Brain pericyte (primary cell): ENCODE measurements at places on chromosomes 3 and 15.

GRCh38 chr3:99868311-99868646, 50.6 kb downstream of the CMSS1 start:
- DNase-seq = no peak

- DNase-seq = no peak
These were observed 94.0 kb downstream of the MDFIC2 start for GRCh38 chr3:70218471-70218870.

DNA sequence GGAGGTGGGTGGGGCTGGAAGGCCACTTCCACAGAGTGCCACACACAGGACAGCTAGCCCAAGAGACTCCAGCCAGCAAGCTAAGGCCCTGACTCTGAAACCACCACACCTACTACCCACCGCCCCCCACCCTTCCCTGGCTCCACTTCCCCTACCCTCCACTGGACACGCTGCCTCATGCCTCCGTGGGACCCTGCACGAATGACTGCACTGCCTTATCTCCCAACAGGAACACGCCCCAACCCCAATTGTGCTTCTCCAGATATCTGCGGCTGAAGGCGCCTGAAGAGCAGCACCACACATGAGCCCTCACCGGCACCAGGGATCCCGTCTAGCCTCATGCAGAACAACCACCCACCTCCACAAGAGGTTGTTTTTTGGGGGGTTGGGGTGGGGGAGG, 2.7 kb downstream of the LINGO1 start:
- no peak for DNase-seq

DNA sequence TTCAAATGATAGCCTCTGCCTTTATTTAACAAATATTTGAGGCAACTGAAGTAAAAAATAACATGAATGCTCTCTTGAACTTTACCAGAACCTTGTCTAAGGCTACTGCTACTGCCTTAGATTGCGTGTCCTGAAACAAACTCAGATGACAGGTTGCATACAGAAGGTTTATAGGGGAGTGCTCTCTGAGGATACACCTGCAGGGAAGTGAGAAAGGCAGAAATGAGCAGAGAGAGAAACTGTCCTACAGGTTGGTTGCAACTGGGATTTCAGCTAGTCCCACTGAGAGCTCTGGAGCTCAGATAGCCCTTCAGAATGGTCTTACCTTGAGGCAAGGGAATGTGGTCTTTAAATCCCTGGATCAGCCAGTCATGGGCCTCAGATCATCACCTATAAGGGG, 165.5 kb downstream of the IL5RA start:
- DNase-seq = no peak

DNA sequence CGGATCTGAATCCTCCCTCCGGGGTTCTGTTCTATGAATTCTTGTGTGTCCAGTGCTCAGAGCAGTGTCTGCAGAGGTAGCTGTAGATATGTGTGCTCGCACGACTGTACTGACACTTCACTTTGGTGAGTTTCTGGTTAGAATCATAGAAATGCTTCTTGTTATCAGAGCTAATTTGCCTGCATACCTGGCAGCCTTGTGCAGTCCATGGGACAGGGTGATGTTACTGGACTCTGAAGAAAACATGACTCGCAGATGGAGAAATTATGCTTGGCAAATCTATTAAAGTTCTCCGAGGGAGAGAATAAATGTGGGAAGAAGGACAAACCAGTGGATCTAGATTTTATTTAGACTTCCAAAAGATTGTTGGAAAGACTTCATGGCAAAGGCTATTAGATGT, 12.2 kb downstream of the CGNL1 start:
- DNase-seq = no peak

DNA sequence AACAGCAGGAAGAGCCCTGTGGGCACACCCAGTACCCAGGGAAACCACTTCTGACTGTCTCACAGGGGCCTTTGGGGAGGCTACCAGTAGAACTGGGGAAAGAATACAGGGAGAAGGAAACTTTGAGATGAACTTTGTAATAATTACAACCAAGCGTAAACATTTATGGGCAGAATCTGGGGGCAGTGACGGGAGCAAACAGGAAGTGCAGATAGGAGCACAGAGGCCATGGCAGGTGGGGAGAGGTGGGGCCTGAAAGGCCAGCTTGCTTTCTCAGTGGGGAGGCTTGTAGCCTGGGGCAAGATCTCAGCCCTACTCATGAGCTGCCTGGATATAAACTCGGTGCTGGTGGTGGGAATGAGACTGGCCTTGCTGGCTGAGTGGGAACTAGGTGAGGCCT, 209.8 kb downstream of the PLCH1 start:
- no peak for DNase-seq

- no peak for DNase-seq
These were observed 47.9 kb downstream of the MRPS25 start for GRCh38 chr3:15017191-15017590.

- DNase-seq = no peak
These were observed 37.3 kb upstream of the TEX9 start for GRCh38 chr15:56327721-56328502.

GRCh38 chr15:70495991-70496599, 267.3 kb downstream of the UACA start:
- no peak for DNase-seq

GRCh38 chr3:116950301-116951055, 240.9 kb downstream of the TUSC7 start:
- no peak for DNase-seq

GRCh38 chr3:25442486-25442885, 14.4 kb downstream of the RARB start:
- no peak for DNase-seq

GRCh38 chr15:40930430-40931299, 1.5 kb downstream of the DLL4 start:
- no peak for DNase-seq

- no peak for DNase-seq
These were observed 247.8 kb upstream of the FEZF2 start for GRCh38 chr3:62621176-62621575.

GRCh38 chr15:56871185-56871584, 47.3 kb upstream of the TCF12 start:
- no peak for DNase-seq

- peak; percentile 32 for DNase-seq
These were observed 12.6 kb upstream of the COL8A1 start for GRCh38 chr3:99625643-99626416.

DNA sequence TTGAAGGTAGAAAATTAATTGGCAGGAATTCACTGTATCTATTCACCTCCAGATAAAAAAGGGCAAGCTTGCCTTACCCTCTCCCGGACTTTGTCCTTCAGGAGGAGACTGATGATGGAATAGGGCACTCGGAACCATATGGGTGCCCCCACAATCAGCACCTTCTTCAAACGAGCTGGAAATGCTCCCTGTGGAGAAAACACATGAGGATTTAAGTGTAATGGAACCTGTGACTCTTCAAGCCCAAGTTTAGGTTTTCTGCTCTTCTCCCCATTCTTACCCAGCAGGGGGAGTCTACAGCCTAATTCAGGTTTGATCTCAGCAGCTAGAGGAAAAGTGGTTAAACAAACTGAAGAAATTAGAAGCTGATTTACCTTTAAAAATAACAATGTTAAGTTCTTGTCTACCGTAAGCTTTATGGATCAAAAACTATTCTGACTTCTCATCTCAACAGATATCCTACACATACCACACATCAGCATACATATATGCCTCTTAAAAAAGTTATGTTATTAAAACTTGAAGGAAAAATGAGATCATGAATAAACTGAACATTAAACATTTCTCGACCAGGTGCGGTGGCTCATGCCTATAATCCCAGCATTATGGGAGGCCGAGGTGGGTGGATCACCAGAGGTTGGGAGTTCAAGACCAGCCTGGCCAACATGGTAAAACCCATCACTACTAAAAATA, 57.5 kb upstream of the SIN3A start:
- DNase-seq = no peak

- DNase-seq = peak; percentile 74
These were observed 1.8 kb downstream of the ZBTB38 start for GRCh38 chr3:141370065-141370533.

DNA sequence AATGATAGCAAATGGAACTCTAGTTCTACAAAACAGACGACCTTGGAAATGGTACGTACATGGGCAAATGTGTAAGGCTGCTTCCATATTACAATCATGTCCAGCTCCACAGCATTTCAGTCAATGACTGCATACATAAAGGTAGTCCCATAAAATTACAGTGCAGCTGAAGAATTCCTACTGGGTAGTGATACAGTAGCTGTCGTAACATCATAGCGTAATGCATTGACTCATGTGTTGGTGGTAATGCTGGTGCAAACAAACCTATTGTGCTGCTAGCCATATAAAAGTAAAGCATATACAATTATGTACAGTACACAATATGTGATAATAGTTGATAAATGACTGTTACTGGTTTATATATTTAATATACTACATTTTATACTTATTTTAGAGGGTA, 18.5 kb downstream of the TTC23 start:
- no peak for DNase-seq

GRCh38 chr3:4837374-4837930, 141.8 kb upstream of the BHLHE40 start:
- no peak for DNase-seq

DNA sequence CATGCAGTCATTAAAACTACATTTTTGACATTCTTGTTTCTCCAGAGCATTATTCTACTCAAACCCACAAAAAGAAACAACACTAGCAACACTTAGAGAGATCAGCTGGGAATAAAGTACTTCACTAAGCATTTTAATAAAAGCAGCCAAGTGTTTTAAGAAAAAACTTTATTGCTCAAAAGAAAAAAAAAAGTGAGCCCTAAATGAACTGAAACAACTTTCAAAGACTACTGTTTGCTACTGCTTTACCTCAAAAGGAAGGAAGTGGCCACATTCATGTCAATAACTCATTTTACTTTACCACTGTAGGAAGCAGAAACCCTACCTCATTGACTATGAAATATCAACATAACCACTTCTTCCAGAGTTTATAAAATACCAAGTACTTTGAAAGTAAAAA, 91.3 kb downstream of the UACA start:
- DNase-seq = no peak

- DNase-seq = no peak
These were observed 29.4 kb downstream of the AADAC start for GRCh38 chr3:151843275-151843674.

GRCh38 chr15:92520914-92521623, 127.4 kb downstream of the ST8SIA2 start:
- no peak for DNase-seq

DNA sequence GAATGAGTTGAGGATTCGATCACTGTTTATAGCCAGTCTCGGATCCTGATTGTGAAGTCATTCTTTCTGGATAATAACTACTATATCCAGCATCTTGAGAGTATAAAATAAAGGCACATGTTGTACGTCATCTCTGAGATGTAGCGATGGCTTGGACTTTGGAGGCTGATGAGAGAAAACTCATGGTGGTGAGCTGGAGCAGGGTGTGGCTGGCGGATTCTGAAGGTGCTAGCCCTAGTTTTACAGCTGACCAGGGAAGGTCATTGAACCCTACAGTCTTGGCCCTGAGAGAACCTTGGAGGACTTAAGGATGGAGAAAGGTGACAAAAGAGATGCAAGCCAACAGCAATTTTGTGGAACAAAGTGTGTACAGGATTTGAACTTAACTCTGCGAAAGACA, 153.8 kb downstream of the IGF1R start:
- DNase-seq = no peak

GRCh38 chr3:188595890-188596376, 442.0 kb downstream of the LPP start:
- DNase-seq = no peak

GRCh38 chr15:78023865-78024518, 53.5 kb downstream of the TBC1D2B start:
- no peak for DNase-seq

- DNase-seq = no peak
These were observed 225.8 kb upstream of the DPPA4 start for GRCh38 chr3:109563149-109563548.

DNA sequence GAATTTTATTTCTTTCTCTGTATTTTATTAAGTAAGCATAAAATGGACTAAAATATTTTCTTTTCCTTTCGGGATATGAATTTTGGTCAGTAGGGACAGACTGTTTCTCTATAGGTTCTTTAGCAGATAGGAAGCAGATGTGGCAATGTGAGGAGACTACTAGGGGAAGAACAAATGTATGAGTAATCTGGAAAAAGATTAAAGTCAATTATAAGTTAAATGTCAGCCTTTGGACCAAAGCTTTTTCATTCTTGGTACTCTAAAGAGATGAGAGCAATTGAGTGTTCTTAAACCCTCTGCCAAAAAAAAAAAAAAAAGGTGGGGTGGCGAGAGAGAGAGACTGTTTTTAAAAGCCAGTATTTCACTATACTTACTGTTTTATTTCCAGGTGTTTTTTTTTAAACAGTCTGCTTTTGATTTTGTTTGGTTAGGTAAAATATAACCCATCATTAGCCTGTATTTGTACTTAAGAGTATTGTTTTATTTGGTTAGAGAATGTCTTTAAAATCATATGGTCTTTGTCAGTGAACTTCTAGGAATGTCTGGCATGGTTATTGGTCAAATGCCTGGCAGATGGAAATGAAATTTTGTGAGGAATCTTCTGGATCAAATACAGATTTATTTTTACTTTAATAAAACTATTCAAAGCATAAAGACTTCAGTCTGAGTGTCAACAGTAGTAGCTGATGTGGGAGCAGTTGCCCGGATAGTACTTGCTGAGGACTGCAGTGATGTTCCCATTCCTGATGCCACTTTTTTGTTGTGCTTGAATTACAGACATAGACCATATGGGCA, 63.8 kb downstream of the LRRC49 start:
- DNase-seq = no peak
